ENCODE measurements at places on chromosomes 2 and 18. TPM values are rescaled to one million over a fixed set of nuclear protein-coding genes. Genes with fewer than 3 reads are reported as not detected.

The REG1B gene
- polyA plus RNA-seq, result 10.8 TPM

- DNase-seq, result no peak
Observed at GRCh38 chr2:38030635-38031355, 45.2 kb downstream of the CYP1B1 start.

GRCh38 chr2:149055751-149056150 lies 17.3 kb downstream of the LYPD6B start:
- no peak for DNase-seq

DNA sequence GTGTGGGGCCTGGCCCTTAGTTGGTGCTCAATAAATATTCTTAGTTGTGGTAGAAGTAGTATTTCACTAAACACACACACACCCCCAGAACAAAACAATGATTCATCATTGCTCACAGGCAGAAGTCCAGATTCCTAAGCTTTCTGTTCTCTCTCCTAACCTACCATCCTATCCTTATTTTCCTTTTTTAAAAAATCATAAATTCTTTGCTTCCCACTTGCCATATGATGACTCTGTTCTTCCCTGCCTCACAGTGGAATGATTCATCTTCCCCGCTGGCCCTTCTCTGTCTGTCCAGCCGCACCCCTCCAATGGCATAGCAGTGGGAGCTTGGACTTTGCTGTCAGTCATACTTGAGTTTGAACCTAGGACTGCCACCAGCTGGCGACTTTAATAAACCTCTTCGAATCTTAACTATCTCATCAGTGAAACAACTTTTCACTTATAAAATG lies 5.2 kb downstream of the EML6 start:
- no peak for DNase-seq

All from sigmoid colon (tissue), 7 donors.